ENCODE measurements at places on chromosomes 6 and 20.
A peak's percentile ranks its signal among the peaks of the same experiment; 100 is the strongest.

DNA sequence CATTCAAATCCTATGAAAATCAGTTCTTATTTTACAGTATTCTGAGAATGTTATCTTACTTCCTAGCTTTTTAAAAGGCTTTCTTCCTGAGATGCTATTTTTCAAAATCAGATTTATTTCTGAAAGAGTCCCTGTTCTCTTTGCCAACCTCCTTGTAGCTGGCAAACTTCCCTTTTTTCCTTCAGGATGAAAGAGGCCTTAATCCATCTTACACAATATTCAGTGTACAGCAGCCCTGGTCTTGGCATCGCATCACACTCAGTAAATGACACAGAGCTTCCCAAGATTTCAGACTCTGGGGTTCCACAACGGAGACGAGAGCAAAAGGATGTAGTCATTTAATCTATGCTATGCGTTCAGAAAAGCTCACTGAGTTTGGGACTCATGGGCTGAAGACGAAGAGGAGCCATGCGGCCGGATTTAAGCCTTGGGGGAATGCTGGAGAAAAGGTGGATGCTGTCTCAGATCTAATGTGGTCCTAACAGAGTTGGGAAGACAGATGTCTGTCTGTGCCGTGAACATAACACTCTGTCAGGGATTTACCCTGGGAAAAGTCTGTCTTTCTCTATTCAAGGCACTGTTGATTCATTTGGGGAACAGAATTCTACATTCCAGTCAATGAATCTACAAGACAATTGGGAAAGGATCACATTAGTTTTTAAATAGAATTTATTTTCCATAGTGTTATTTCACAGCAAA is 616.4 kb upstream of the AGPAT4 start:
- peak; percentile 24 for DNase-seq

DNA sequence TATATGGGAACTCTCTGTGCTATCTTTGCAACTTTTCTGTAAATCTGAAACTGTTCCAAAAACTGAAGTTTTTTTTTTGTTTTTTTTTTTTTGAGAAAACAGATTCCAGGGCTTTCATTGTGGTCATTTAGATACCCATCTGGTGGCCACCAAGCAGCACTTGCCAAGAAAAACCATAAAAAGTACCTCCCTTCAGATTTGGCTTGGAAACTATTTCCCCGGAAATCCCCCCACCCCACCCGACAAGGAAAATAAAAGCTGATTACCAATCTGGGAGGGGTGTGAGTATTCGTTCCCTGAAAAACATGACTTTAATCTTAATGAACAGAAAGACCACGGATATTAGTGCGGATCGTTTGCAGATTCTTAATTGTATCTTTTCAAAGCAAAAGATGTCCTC is 1.9 kb downstream of the NFATC2 start:
- DNase-seq: no peak

DNA sequence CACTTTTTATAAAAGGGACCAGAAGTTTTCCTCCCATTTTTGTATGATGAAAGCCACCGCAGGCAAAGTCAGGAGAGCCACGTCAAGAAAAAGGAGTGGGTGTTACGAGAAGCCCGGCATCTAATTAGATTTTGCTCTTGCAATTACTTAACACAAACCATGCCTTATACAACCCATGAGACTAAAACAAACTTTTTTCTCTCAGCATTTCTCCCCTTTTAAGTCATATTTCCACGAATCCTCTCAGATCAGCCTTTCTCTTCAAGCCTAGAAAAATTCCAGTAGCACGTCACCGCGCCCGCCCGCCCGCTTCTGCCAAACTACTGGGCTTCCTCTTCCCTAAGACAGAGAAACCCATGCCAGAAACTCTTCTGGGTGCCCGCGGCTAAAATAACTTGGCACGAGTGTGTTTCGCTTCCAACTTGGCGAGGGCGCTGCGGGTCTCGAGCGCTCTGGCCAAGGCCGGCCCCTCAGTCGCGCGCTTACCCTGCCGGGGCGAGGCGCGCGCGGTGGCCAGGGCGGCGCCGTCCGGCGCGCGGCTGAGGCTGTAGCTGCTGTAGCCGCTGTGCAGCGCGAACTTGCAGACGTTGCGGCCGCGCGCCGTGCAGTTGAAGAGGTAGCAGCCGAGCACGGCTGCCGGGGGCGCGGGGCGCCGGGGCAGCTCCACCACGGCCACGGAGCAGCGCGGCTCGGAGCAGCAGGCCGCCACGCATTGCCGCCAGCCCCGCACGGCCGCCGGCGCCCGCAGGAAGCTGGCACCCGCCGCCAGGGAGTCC is 1.0 kb downstream of the LRP11 start:
- peak; percentile 70 for DNase-seq

DNA sequence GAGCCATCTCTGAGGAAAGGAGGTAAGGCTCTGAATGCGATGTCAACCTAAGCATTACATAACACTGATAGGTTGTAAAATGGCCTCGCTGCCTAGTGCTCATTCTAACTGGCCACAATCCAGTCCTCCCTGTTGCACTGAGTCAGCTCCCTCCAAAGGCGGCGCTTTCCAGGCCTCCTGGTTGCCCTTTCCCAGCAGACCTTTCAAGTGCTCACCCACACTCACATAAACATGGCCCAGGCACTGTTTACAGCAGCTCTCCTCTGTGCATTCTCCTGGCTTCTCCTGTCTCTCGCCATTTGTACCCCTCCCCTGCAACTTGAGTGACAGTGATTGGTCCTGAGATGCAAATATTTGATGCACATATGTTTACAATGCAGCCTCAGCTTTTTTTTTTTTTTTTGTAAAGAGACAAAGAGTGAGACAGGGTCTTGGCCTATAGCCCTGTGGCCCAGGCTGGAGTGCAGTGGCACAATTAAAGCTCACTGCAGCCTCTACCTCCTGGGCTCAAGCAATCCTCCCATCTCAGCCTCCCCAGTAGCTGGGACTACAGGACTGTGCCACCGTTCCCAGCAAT is 36.8 kb upstream of the PRND start:
- DNase-seq: no peak

DNA sequence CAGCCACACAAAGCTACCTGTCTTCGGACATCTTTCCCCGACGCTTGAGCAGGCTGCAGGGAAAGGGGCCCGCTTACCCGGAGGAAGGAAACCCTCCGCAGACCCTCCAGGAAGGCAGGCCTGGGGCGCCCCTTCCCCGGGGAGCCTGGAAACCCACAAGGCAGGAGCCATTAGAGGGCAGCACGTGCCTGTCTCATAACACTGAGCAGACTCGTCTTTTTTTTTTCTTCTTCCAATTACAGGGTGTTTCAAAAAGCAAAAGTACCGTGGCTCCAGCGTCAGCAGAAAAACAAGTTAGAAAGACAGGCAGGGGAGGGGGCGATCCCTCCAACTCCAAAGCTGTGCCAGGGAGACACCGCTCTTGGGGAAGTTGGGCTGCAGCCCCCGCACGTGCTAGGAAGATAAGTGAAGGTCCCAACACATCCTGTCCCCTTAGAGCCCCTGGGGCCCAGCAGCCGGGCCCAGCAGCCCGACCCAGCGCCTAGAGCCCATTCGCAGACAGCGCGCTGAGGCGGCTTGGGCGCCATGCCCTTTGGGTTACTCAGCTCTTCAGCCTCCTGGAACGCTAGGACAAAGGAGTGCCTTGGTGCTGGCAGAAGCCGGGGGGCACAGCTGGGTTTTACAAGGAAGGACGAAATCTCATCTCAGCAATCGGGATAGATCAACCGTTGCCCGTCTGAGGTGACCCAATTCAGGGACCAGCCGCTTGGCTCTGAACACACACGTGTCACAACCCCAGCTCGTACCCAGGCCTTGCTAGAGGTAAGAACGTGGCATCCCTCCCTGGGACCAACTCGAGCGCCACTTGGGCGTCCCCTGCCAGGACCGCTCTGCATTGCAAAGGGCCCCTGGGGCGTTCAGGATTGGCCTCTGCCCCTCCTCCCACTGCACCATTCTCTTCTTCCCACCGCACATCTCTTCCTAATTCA is 136.3 kb downstream of the LY86 start:
- peak; percentile 74 for DNase-seq

GRCh38 chr20:11976966-11977365 is 59.3 kb downstream of the BTBD3 start:
- no peak for DNase-seq

- DNase-seq: no peak
Measured at GRCh38 chr20:46985250-46985649, 90.6 kb downstream of the EYA2 start.

GRCh38 chr6:13800615-13801014 is 13.7 kb downstream of the MCUR1 start:
- DNase-seq: no peak

DNA sequence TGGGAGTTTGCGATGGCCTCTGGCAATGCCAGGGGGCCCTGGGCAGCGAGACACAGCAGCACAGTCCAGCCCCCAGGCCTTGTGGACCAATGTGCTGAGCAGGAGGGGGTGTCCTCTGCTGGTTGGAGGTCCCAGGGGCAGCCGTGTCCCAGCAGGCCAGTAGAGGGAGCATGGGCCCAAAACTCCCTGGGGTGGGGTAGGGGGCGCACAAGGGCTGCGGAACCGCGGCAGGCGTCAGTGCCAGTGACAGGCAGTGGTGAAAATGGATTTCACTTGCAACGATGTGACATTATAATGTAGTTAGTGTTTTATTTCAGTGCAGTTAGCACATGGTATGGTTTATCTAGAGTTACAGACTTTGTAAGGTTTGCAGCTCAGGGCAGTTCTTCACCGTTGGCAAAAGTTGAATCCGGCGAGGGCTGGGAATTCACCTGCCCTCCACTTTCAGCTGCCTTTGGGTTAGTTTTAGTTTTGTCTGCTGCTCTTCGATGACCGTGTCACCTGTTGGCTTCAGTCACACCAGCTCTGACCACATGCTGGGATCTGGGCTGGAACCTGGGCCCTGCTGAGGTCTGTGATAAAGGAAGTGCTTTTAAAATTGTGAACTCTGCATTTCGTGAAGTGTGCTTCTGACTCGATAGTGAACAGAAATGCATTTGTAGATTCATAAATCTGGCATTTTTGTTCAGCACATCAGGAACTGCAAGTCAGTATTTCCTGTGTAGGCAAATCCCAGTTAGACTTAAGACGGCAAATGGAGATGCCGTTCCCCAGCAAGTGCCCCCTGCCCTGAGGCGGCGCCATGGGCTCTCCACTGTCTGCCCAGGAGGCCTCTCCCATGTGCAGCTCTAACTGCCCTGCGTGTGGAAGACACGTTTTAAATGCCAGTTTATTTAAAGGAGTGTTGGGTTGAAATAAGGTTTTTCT is 46.8 kb downstream of the PYGB start:
- DNase-seq: peak; percentile 54

DNA sequence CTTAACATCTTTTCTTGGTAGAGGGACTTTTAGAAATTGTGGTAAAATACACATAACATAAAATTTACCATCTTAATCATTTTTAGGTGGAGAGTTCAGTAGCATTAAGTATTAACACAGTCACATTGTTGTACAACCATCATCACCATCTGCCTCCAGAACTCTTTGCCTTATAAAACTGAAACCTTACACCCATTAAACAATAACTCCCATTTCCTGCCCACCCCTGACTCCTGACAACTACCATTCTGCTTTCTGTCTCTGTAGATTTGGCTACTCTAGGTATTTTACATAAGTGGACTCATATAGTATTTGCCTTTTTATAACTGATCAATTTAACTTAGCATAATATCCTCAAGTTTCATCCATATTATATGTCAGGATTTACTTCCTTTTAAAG is 88.7 kb downstream of the ZHX3 start:
- DNase-seq: no peak

- no peak for DNase-seq
Measured at GRCh38 chr6:71822625-71823024, 63.7 kb upstream of the RIMS1 start.

DNA sequence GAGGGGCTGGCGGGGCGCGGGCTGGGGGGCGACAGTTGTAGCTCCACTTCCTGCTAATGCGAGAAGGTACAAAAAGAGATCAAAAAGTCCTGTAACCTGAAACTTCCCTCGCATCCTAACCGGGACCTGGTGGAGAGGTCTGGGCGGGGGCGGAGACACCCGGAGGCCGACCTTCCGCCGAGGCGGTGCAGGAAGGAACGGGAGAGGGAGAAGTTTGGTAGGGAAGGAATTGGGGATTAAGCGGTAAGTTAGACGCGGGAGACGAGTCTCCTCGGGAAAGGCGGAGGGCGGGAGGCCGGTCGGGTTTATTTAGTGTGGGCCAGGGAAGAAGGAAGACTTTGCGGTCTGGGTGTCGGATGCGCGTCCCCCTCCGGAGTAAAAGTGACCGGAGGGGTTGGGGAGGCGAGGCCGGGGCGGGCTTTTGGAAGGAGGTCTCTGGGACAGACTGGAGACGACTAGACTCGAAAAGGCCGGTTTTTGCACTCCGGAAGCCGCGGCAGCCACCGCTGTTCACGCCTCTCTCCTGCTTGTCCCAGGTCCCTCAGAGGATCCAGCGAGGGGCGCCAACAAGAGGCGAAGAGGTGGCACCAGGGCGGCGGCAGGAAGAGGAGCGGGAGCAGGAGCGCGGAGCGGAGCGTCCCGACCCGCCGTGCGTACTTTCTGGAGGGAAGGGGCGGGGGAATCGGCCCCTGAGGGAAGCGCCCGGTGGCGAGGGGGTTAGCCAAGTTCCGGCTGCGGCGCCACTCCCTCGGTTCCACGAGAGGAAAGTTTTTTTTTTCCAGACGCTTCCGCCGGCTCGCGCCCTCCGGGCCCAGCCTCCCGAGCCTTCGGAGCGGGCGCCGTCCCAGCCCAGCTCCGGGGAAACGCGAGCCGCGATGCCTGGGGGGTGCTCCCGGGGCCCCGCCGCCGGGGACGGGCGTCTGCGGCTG is 734 bp downstream of the TPBG start:
- DNase-seq: no peak

- no peak for DNase-seq
Measured at GRCh38 chr6:69647726-69648125, 149.1 kb downstream of the LMBRD1 start.

- DNase-seq: no peak
Measured at GRCh38 chr6:1890071-1890470, 280.4 kb downstream of the FOXC1 start.

GRCh38 chr20:39206899-39207564 is 244.9 kb downstream of the DHX35 start:
- no peak for DNase-seq

- no peak for DNase-seq
Measured at GRCh38 chr6:32792901-32793435, 23.8 kb downstream of the HLA-DOB start.

DNA sequence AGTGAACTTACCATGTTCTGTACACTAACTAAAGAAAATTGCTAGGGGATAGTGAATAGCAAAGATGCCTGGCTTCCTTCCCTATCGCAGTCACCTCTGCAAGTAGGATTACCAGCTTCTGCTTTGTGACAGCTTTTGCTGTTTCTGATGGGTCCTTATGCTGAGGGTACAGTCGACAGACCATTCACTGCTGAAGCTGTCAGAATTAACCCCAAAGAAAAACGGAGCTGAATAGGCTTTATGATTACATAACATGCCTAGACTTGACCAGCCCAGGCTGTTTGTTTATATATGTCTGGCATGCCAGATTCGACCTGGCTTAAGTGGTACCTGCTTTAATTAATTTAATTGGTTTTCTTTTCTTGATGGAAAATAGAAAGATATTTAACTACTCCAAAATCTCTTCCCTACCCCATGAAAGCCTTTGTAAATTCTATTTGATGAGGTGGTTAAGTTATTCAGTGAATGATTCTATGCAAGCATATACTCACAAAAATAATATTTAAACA is 21.7 kb upstream of the PRELID3B start:
- DNase-seq: no peak

DNA sequence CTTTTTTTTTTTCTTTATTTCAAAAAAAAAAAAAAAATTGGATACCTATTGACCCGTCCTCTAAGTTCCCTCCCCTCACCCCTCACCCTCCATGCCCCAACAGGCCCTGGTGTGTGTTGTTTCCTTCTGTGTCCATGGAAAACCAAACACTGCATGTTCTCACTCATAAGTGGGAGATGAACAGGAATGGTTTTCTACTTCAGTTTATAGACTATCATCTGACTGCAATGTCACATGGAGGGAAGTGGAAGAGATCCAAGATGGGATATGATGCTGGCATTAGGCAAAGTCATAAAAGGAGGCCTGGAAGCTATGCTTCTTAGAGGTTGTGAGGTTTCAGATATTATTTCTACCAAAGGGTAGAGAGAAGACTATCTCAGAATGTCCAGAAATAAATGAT is 237.5 kb downstream of the MAFB start:
- DNase-seq: no peak
